Glomerular endothelial cell (primary cell): ENCODE measurements at places on chromosomes 6 and 20. TPM values are rescaled to one million over a fixed set of nuclear protein-coding genes. Genes with fewer than 3 reads are reported as not detected.

- no peak for DNase-seq
Measured at GRCh38 chr6:20564777-20565176, 30.5 kb downstream of the CDKAL1 start.

- DNase-seq: no peak
Measured at GRCh38 chr20:22775671-22776139, 191.3 kb upstream of the FOXA2 start.

DNA sequence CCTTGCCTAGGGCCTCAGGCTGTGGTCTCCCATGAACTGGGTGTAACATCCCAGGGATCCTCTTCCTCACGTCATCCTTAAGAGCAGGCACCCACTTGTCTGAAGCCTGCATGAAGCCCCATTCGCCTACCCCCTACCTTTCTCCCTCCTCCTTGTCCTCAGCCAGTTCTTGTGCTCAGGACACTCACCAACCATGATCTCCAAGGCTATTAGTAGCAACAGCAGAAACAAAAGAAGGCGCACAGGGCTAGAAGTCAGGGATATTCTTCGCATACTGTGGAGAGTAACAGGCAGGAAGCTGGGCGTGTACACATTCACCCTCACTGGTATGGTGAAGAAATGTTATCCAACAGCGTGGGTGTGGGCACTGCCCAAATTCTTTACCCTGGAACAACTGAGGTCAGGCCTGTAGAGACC is 7.3 kb downstream of the RAET1E start:
- DNase-seq: no peak

- no peak for DNase-seq
Measured at GRCh38 chr6:17850281-17850680, 137.2 kb downstream of the KIF13A start.

DNA sequence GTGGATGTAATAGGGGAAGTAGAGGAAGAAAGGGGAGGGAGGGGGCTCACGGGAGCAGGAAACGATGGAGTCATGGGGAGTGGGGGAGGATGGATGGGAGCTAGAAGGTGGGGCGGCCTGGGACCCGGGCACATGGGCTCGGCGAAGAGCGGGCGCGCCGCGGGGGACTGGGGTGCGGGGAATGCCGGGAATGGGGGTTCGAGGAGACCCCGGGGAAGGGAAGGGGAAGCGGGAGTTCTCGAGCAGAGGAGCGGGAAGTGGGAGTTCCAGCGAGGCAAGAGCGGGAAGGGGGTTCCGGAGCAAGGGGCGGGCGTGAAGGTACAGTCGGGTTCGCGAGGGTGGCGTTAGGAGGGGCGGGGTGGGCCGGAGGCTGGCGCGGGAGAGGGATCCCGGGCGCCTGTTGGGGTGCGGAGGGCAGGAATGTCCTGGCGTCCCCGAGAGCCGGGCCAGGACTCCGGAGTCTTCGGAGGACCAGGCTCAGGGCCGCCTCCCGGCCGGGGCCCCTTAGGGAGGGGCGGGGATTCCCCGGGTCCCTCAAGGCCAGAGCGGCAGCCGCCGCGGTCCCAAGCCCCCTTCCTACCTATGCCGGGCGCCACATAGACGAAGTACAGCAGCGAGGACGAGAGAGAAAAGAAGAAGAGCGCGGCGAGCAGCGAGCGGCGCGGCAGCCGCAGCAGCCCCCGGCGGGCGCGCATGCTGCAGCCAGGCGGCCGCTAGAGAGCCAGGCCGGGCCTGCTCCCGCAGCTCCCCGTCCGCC is 504 bp downstream of the B4GALT5 start:
- no peak for DNase-seq

CNBD2 gene
- total RNA-seq: 2.6 and 8.4 TPM in 2 replicates

COL12A1 gene
- total RNA-seq: 49.3 and 97.3 TPM in 2 replicates
